ENCODE measurements at places on chromosomes 4 and X. TPM values are rescaled to one million over a fixed set of nuclear protein-coding genes. Genes with fewer than 3 reads are reported as not detected.

- DNase-seq = peak; percentile 36
Observed at GRCh38 chr4:125280892-125281403, 33.8 kb upstream of the FAT4 start.

GRCh38 chr4:186486172-186486571, 69.2 kb downstream of the MTNR1A start:
- DNase-seq = no peak

GRCh38 chr4:82287720-82288119, 86.1 kb downstream of the HNRNPD start:
- DNase-seq = no peak

DNA sequence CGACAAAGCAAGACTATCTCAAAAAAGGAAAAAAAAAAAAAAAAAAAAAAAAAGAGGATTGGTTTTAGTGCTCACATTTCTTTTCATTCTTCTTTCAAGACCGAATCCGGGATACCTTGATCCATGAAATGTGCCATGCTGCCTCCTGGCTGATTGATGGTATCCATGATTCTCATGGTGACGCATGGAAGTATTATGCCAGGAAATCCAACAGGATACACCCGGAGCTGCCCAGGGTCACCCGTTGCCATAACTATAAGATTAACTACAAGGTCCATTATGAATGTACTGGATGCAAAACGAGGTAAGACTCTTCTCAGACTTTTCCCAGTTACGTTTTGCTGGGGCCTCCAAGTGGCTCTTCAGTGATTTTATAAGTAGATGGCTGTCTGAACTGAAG, 6.1 kb downstream of the CXCR3 start:
- no peak for DNase-seq

- DNase-seq = no peak
Observed at GRCh38 chr4:114883641-114884040, 229.8 kb downstream of the NDST4 start.

RHOXF2B gene
- total RNA-seq = not detected

FABP2 gene
- total RNA-seq = 39.7 TPM
